ENCODE measurements at places on chromosomes 16 and 17.

- DNase-seq, result no peak
Observed at GRCh38 chr16:1946495-1947368, 3.7 kb upstream of the MSRB1 start.

GRCh38 chr16:15972046-15972868 is 22.8 kb downstream of the ABCC1 start:
- DNase-seq, result no peak

- no peak for DNase-seq
Observed at GRCh38 chr16:48225456-48225855, 18.6 kb upstream of the LONP2 start.

GRCh38 chr17:10161386-10161785 is 37.0 kb downstream of the GAS7 start:
- DNase-seq, result no peak

DNA sequence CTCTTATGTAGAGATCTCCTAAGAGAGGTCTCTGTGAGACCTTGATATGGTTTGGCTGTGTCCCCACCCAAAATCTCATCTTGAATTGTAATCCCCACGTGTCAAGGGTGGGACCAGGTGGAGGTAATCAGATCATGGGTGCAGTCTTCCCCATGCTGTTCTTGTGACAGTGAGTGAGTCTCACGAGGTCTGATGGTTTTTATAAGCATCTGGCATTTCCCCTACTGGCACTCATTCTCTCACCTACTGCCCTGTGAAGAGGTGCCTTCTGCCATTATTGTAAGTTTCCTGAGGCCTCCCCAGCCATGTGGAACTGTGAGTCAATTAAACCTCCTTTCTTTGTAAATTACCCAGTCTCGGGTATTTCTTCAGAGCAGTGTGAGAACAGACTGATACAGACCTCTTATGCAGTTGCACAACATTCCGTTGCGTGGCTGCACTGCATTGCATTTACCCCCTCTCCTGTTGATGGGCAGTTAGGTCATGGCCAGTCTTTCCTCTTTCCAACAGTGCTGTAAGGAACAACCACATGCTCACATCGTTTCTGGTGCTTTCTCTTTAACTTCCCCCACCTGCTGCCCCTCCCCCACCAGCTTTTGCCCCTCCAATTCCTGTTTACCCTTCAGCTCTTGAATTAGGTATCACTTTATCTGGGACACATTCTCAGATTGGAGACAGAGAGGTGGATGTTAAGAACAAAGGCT is 43.6 kb upstream of the MED9 start:
- DNase-seq, result no peak

DNA sequence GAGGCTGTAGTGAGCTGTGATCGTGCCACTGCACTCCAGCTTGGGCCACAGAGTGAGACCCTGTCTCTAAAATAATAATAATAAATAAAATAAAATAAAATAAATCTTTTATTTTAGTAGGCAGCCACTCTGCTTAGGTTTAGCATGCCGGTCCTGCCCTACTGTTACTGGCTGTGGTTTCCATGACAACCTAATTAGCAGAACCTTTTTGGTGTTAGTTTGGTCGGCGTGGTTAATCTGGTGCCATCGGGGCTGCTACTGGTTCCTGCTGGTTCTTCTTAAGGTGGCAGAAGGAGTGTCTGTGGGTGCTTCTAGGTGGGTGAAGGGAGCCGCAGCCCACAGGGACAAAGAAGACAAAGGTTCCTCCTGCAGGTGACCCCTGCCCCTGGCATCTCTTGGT is 37.8 kb upstream of the CBX4 start:
- DNase-seq, result no peak
